ENCODE measurements at places on chromosomes 11 and 22. TPM values are rescaled to one million over a fixed set of nuclear protein-coding genes. Genes with fewer than 3 reads are reported as not detected.
A peak's percentile ranks its signal among the peaks of the same experiment; 100 is the strongest.

The DTX4 gene
- polyA plus RNA-seq: 3.0 TPM

DNA sequence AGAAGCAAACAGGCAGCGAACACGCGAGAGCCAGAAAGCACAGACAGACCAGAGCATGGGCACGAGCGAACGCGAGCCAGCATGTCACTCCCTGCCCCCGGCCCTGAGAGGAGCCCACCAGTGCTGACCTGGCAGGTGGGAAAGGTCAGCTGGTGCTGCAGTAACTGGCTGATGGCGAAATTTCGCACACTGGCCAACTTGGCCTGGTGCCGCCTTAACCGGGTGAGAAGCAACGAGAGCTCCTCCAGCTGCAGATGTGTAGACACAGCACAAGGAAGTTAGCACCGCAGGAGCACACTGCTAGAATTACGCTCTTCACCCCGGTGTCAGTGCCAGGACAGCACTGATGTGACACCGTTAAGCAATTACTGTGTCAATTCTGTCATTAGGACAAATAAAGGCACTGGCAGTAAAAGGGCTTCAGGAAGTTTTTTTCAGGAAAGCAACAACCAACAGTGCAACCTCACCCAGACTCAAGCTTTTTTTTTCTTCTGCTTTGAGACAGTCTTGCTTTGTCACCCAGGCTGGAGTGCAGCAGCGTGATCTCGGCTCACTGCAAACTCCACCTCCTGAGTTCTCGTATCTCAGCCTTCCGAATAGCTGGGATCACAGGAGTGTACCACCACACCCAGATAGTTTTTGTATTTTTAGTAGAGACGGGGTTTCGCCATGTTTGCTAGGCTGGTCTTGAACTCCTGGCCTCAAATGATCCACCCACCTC lies 76.8 kb downstream of the C11orf58 start:
- peaks cover 43% of the 10 kb centered on the region for H3K27me3 ChIP-seq
- peak; percentile 27 for DNase-seq
- H3K4me1 ChIP-seq: no peaks in the 10 kb centered on the region
- H3K4me3 ChIP-seq: no peak overlapping the region
- H3K27ac ChIP-seq: no peak overlapping the region
- no peaks in the 10 kb centered on the region for H3K36me3 ChIP-seq

GRCh38 chr11:87739261-87739660 lies 436.0 kb downstream of the RAB38 start:
- no peak overlapping the region for H3K4me3 ChIP-seq
- H3K27me3 ChIP-seq: no peaks in the 10 kb centered on the region
- H3K36me3 ChIP-seq: no peaks in the 10 kb centered on the region
- no peaks in the 10 kb centered on the region for H3K4me1 ChIP-seq

GRCh38 chr11:60396799-60397198 lies 540 bp downstream of the MS4A14 start:
- no peak overlapping the region for H3K4me3 ChIP-seq
- no peaks in the 10 kb centered on the region for H3K27me3 ChIP-seq
- H3K27ac ChIP-seq: no peak overlapping the region
- no peaks in the 10 kb centered on the region for H3K4me1 ChIP-seq
- no peaks in the 10 kb centered on the region for H3K36me3 ChIP-seq

The TRIM6 gene
- polyA plus RNA-seq: 3.7 TPM

- no peaks in the 10 kb centered on the region for H3K4me1 ChIP-seq
- no peak overlapping the region for H3K27ac ChIP-seq
- H3K27me3 ChIP-seq: no peaks in the 10 kb centered on the region
- H3K36me3 ChIP-seq: peaks cover 72% of the 10 kb centered on the region
Measured at GRCh38 chr11:57812634-57813033, 51.0 kb downstream of the CTNND1 start.

GRCh38 chr11:104095791-104096190 lies 59.4 kb downstream of the DDI1 start:
- H3K4me1 ChIP-seq: peaks cover 10% of the 10 kb centered on the region
- H3K36me3 ChIP-seq: no peaks in the 10 kb centered on the region
- no peak overlapping the region for H3K27ac ChIP-seq

The DBX1 gene
- polyA plus RNA-seq: not detected

- no peak for DNase-seq
- H3K36me3 ChIP-seq: no peaks in the 10 kb centered on the region
Measured at GRCh38 chr22:43241138-43241597, 54.2 kb upstream of the TTLL12 start.

GRCh38 chr11:112753706-112754105 lies 207.5 kb upstream of the NCAM1 start:
- no peaks in the 10 kb centered on the region for H3K27me3 ChIP-seq
- no peaks in the 10 kb centered on the region for H3K4me1 ChIP-seq
- no peak overlapping the region for H3K27ac ChIP-seq
- H3K36me3 ChIP-seq: no peaks in the 10 kb centered on the region

DNA sequence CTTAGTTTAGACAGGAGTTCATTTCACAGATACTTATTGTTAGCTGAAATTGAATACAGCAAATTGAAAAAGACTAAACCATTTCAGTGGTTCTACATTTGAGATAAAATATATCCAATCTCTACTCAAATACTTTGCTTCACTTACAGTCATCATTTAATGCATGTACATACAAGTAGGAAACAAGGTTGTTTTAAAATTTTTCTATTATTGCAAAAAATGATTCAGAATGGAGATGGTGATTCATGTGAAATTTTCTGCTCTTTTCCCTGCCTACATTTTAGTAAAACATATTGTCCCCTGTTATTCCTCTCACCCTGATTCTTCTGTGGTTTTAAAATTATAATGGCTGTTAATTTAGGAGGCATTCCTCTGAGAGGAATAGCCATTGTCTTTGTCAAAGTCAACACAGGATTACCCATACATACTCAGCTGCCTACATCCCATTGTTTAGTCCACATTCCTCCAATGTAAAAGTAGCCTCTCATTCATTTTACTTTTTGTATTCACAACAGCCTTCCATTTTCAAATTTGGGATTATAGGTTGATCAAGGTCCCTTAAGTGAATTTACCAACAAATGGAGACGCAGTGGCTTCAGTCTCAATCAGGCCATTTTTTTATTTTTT lies 60.1 kb downstream of the TRPC6 start:
- no peak overlapping the region for H3K4me3 ChIP-seq
- DNase-seq: no peak
- no peak overlapping the region for H3K27ac ChIP-seq
- peaks cover 1% of the 10 kb centered on the region for H3K36me3 ChIP-seq

Measured in IMR-90 (cell line).